ENCODE measurements at places on chromosomes 2 and 18. TPM values are rescaled to one million over a fixed set of nuclear protein-coding genes. Genes with fewer than 3 reads are reported as not detected.

MRPS9 gene
- 34.5 TPM for total RNA-seq

AQP12A gene
- total RNA-seq = not detected

MARCHF4 gene
- total RNA-seq = 2.5 TPM

CCDC68 gene
- not detected for total RNA-seq

SLC20A1 gene
- total RNA-seq = 48.3 TPM

ADGRF3 gene
- 0.18 TPM for total RNA-seq

MDH1B gene
- 0.42 TPM for total RNA-seq

RNF144A gene
- 7.3 TPM for total RNA-seq

TMEM17 gene
- total RNA-seq = 4.7 TPM

EVX2 gene
- not detected for total RNA-seq

MYOM1 gene
- not detected for total RNA-seq

RAD51AP2 gene
- total RNA-seq = not detected

ALLC gene
- not detected for total RNA-seq

DLGAP1 gene
- total RNA-seq = not detected

HOXD9 gene
- 1.8 TPM for total RNA-seq

FSHR gene
- not detected for total RNA-seq

GRCh38 chr2:54581326-54582039 is 125.4 kb downstream of the SPTBN1 start:
- no peak for DNase-seq
- H3K36me3 ChIP-seq = peaks cover 26% of the 10 kb centered on the region
- H3K4me3 ChIP-seq = no peak overlapping the region
- H3K27me3 ChIP-seq = no peaks in the 10 kb centered on the region
- H3K27ac ChIP-seq = no peak overlapping the region

- no peak for DNase-seq
- H3K27me3 ChIP-seq = 0 out of 2 replicates have a peak, but pooled peaks cover under 1% of the 10 kb centered on the region
- H3K4me3 ChIP-seq = no peak overlapping the region
- no peak overlapping the region for H3K27ac ChIP-seq
Observed at GRCh38 chr2:126932966-126933710, 34.4 kb downstream of the TEX51 start.

GRCh38 chr18:47204908-47205522 is 28.9 kb upstream of the IER3IP1 start:
- peaks cover 14% of the 10 kb centered on the region for H3K27me3 ChIP-seq
- H3K4me3 ChIP-seq = no peak overlapping the region
- H3K4me1 ChIP-seq = no peaks in the 10 kb centered on the region
- DNase-seq = no peak
- H3K36me3 ChIP-seq = no peaks in the 10 kb centered on the region
- no peak overlapping the region for H3K27ac ChIP-seq

DNA sequence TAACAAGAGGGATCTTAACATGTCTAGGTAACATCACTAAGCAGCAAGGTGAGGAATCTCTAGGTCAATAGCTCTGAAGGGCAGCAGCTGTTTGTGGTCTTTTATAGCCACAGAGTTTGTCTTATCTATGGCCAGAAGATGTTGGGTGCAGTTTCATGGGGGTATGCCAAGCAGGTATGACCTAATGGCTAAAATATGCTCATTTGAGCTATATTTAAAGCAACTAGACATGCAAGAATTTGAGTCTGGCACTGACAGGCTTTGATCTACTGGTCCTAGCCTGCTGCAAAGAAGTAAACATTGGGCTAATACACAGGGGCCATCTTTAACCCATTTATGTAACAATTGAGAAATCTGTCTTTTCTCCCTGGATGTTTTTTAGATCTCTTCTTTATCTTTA is 13.9 kb upstream of the UGP2 start:
- H3K4me1 ChIP-seq = peaks cover 27% of the 10 kb centered on the region
- H3K27me3 ChIP-seq = no peaks in the 10 kb centered on the region
- no peak overlapping the region for H3K4me3 ChIP-seq
- no peaks in the 10 kb centered on the region for H3K36me3 ChIP-seq
- H3K27ac ChIP-seq = peak overlapping the region; percentile 80

DNA sequence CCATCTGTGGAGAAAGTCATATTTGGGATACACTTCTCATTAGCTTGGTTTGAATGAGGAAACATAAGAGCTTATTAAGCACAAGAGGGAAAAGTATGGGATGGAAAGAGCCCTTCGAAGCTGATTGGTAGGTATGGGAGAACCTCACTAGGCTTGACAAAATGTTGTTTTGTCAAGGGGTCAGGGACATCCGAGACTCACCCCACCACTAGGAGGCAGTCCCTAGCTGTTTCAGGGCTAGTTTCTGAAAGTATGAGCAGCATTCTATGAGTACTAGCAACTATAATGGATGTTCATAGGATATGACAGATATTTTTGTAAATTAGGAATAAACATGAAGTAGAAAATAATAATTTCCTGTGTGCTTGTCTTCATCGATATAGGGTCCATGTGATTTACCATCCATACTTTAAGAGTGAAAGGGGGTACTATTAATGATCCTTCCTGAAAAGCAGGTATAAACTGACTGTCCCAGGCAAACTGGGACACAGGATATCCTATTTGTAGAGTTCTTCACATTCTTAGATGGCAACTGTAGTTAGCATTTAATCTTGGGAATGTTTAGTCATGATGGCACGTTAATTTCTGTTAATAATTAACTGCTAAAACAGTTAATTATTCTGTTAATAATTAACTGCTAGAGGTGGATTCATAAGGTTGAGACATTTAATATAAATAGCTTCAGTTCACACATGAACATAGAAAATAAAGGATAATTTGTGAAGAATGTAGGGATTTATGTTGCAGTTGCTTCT is 28.4 kb downstream of the OTX1 start:
- H3K36me3 ChIP-seq = no peaks in the 10 kb centered on the region
- H3K4me1 ChIP-seq = no peaks in the 10 kb centered on the region
- no peak for DNase-seq
- H3K27ac ChIP-seq = no peak overlapping the region
- H3K27me3 ChIP-seq = no peaks in the 10 kb centered on the region

GRCh38 chr2:160380611-160381010 is 113.0 kb downstream of the RBMS1 start:
- no peak for DNase-seq
- H3K36me3 ChIP-seq = peaks cover 9% of the 10 kb centered on the region
- H3K4me1 ChIP-seq = peaks cover 50% of the 10 kb centered on the region
- H3K27me3 ChIP-seq = no peaks in the 10 kb centered on the region
- no peak overlapping the region for H3K4me3 ChIP-seq

DNA sequence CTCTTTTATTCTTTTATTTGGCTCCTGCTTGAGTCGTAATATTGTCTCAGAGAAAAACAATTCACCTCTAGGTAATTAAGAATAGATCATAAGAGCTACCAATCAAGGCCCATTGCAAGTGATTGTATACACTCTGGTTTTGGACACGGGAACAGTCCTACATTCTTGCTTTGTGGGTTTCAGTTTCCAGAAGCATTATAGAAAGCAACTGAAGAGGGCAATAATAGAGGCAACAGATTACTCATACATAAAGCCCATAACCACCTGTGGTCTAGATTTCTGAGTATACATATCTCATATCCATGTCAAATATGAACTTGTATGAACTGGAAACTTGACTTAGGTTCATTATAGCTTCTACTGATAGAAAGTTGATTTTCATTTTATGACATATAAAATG is 65.4 kb downstream of the DIS3L2 start:
- no peaks in the 10 kb centered on the region for H3K27me3 ChIP-seq
- H3K27ac ChIP-seq = no peak overlapping the region
- no peaks in the 10 kb centered on the region for H3K4me1 ChIP-seq

GRCh38 chr2:200847269-200847668 is 17.2 kb downstream of the CLK1 start:
- no peak for DNase-seq
- no peaks in the 10 kb centered on the region for H3K4me1 ChIP-seq
- H3K27ac ChIP-seq = no peak overlapping the region
- no peak overlapping the region for H3K4me3 ChIP-seq

DNA sequence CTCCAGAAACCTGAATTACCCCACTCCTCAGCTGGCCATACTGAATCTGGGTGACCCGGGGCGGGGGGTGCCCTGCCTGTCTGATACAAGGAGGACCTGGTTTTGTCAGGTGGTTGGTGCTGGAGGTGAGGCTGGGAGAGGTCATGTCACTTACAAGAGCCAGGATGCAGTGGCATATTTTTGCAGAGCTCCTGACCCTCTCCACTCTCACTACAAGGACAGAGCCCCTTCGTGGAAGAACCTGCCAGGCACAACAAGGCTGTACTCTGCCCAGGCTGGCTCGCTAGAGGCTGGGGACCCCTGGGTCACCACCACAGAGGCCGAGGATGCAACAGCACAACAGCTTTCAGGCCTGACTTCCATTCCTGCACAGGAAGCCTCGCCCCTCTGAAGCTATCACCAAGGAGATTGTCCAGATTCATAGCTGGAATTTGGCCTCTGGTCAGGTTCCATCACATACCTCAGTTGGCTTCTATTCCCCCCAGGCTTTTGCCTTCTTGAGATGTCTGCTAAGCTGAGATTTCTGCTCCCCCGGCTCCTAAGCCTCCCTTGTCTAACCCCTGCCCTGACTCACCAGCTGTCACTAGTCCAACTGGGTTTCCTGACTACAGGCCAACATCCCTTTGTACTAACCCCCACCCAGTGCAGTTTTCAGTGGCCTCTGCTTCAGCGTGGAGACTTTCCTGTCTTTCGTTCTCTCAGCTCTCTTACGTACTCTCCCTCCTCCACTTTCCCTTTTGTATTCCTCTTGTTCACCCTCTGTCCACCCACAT is 132.5 kb upstream of the EPAS1 start:
- H3K36me3 ChIP-seq = peaks cover 60% of the 10 kb centered on the region
- H3K4me3 ChIP-seq = no peak overlapping the region
- no peaks in the 10 kb centered on the region for H3K27me3 ChIP-seq
- H3K4me1 ChIP-seq = peaks cover 19% of the 10 kb centered on the region

- no peak overlapping the region for H3K27ac ChIP-seq
- H3K4me3 ChIP-seq = no peak overlapping the region
- H3K27me3 ChIP-seq = no peaks in the 10 kb centered on the region
- H3K36me3 ChIP-seq = no peaks in the 10 kb centered on the region
- no peak for DNase-seq
Observed at GRCh38 chr2:86226070-86226469, 26.8 kb downstream of the MRPL35 start.

- H3K27me3 ChIP-seq = peaks cover 4% of the 10 kb centered on the region
- DNase-seq = no peak
- H3K4me1 ChIP-seq = no peaks in the 10 kb centered on the region
- H3K27ac ChIP-seq = no peak overlapping the region
- H3K36me3 ChIP-seq = no peaks in the 10 kb centered on the region
Observed at GRCh38 chr18:1994471-1994870, 576.8 kb downstream of the METTL4 start.

DNA sequence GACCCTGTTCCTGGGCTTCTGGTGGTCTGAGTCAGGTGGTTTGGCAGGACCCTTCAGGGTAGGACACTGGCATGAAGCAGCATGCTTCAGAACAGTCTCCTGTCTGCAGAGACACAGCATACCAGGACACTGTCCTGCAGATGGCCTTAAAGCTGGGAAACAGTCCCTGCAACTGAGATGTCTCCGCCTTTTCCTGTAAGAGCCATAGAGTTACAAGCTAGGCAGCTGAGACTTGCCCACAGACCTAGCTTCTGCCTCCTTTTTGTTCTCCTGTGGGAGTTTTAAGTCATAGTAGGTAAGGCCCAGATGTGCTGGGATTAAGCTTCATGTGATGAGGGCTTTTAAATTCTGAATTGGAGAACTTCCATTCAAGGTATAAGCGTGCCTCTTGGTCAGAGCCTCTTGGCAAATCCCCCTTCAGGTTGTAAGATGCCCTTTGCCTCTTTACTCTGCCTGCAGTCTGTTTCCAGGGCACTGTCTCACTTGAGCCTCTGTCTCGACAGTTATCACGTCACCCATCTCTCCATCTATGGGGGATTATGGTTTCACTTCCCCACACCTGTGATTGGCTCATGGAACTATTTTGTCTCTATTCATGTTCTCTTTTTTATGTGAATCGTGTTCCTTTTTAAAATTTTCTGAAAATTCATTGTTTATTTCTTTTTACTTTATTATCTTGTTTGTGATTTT is 51.8 kb downstream of the COA5 start:
- H3K36me3 ChIP-seq = peaks cover 39% of the 10 kb centered on the region
- H3K4me3 ChIP-seq = no peak overlapping the region
- no peak overlapping the region for H3K27ac ChIP-seq
- no peaks in the 10 kb centered on the region for H3K4me1 ChIP-seq

- no peak overlapping the region for H3K27ac ChIP-seq
- no peaks in the 10 kb centered on the region for H3K36me3 ChIP-seq
- H3K4me1 ChIP-seq = peaks cover 22% of the 10 kb centered on the region
- no peak for DNase-seq
- peaks cover 12% of the 10 kb centered on the region for H3K27me3 ChIP-seq
- no peak overlapping the region for H3K4me3 ChIP-seq
Observed at GRCh38 chr2:241859436-241860183, 916 bp upstream of the PDCD1 start.

- no peaks in the 10 kb centered on the region for H3K4me1 ChIP-seq
- no peak for DNase-seq
- H3K27ac ChIP-seq = no peak overlapping the region
- no peaks in the 10 kb centered on the region for H3K27me3 ChIP-seq
- H3K4me3 ChIP-seq = no peak overlapping the region
Observed at GRCh38 chr2:44324971-44325426, 36.3 kb downstream of the PREPL start.

GRCh38 chr2:109225170-109225782 is 96.3 kb downstream of the SH3RF3 start:
- no peak overlapping the region for H3K27ac ChIP-seq
- DNase-seq = no peak
- no peaks in the 10 kb centered on the region for H3K36me3 ChIP-seq

GRCh38 chr2:88561646-88562388 is 65.4 kb downstream of the EIF2AK3 start:
- H3K36me3 ChIP-seq = peaks cover 8% of the 10 kb centered on the region
- H3K4me3 ChIP-seq = no peak overlapping the region
- H3K27me3 ChIP-seq = no peaks in the 10 kb centered on the region
- H3K4me1 ChIP-seq = no peaks in the 10 kb centered on the region
- H3K27ac ChIP-seq = no peak overlapping the region
